ENCODE measurements at places on chromosomes 2 and 18.

GRCh38 chr2:126914811-126915500 is 16.3 kb downstream of the TEX51 start:
- no peaks in the 10 kb centered on the region for H3K36me3 ChIP-seq
- H3K4me1 ChIP-seq, result no peaks in the 10 kb centered on the region
- no peak overlapping the region for H3K27ac ChIP-seq
- no peak for DNase-seq

DNA sequence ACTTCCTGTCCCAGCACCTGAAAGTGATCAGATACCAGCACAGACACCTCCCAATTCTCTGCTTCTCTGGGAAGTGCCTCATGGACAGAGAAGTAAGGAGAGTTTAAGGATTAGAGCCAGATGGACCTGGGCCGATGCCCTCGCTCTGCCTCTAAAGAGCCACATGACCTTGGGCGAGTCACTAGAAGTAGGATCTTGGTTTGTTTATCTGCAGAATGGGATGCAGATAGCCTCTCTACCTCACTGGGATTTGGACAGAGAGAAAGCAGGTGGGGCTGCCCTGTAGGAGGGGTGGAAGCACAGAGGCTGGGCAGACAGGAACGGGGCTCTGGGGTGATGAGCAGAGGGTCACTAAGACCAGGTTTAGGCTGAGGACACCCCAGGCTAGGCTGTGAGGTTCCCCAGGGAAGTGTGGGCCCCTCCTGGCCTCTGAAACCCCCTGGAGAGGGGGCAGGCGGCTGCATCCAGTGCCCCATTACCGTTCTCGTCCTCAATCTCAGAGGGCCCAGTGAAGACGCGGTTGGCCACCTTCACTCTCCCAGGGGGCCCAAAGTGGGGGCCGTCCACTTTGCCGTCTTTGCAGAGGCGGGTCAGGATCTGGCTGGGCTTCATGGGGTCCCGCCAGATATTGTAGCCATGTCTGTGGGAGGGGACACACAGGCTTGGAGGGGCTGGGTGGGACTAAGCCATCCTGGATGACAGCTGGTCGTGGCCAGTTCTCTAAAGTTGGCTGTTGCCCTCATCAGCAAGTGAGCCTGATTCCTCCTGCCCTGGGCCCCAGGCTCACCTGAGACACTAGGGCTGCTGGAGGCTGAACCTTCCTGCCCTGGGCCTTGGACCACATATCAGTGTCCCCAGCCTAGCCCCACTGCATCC is 13.3 kb downstream of the OTOF start:
- H3K36me3 ChIP-seq, result no peaks in the 10 kb centered on the region
- H3K27me3 ChIP-seq, result no peaks in the 10 kb centered on the region
- peaks cover 14% of the 10 kb centered on the region for H3K4me1 ChIP-seq
- no peak for DNase-seq
- no peak overlapping the region for H3K27ac ChIP-seq

DNA sequence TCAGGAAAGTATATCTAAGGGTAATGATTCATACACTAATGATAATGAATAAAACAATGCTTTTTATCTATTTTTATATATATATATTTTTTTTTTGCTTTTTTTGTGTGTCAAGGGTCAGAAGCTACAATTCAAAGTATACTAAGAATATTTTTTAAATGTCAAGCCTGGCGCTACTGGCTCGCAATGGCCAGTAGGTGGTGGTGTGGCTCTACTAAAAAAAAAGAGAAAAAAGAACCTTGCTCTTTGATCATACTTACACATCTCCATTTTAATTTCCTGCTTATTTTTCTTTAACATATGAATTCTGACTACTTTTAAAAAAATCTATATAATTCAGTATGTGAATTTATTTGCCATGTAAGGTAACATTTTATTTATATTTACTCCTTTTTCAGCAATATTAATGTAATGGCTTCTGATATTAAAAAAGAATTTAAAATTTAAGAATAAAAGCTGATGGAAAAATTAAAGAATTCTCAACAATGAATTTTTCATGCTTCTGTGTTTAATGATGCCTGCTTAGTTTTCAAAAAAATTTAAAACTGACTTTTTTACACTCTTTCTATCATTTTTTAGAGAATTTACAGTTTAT is 232.9 kb downstream of the GULP1 start:
- DNase-seq, result peak; percentile 22
- H3K27ac ChIP-seq, result no peak overlapping the region
- H3K4me3 ChIP-seq, result no peak overlapping the region
- H3K4me1 ChIP-seq, result no peaks in the 10 kb centered on the region
- no peaks in the 10 kb centered on the region for H3K27me3 ChIP-seq

GRCh38 chr18:77061946-77062517 is 70.6 kb downstream of the MBP start:
- no peaks in the 10 kb centered on the region for H3K36me3 ChIP-seq
- H3K27me3 ChIP-seq, result no peaks in the 10 kb centered on the region
- peaks cover 36% of the 10 kb centered on the region for H3K4me1 ChIP-seq

DNA sequence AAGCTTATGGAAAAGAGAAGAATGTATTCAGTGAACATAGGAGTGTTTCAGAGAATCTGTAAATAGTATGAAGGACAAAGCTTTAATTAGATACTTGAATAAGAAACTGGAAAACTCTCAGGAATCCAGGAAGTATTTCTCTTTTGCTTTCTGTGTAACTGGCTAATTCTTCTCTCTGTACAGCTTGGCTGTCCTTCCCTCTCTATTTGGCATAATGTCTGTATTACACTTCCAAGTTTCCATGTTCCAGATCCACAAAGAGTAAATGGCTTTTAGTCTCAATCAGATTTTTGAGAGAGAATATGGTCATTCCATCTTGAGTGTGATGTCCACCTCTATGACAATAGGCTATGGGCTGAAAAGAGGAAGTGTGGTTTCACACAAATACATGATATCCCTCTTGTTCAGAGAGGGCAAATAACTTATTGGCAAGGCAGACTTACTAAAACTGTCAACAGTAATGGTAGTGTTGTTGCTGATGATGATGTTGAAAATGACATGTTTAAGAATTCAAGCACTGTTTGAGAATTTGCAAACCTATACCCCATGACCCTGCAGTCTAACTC is 129.2 kb upstream of the ERBB4 start:
- no peak overlapping the region for H3K27ac ChIP-seq
- H3K4me3 ChIP-seq, result no peak overlapping the region
- H3K27me3 ChIP-seq, result no peaks in the 10 kb centered on the region

- DNase-seq, result no peak
- no peak within 1 kb of the TSS for H3K27ac ChIP-seq
- H3K27me3 ChIP-seq, result peaks cover 4% of the 10 kb centered on the region
- H3K4me3 ChIP-seq, result no peak within 1 kb of the TSS
- no peaks in the 10 kb centered on the region for H3K4me1 ChIP-seq
Observed at GRCh38 chr18:59318460-59319050, at the start of gene CPLX4. CPLX4 (minus strand) TSS chr18:59318649; CDS start chr18:59318462, 187 bp downstream.

DNA sequence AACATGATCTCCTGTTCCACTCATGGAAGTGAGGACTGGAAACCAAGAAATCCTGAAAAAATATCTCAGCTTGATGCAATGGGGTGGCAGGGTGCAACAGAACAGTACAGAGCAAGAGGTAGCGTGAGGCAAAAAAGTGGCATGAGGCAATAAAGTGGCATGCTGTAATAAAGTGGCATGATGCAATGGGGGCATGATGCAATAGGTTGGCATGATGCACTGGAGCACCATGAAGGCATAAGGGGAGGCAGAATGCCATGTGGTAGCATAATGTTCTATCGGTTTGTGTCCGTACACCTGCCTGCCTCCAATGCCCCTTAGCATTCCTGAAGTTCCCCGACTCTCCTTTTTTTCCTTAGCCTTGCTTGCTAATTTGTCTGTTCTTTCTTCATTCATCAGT is 648.4 kb downstream of the TMEM182 start:
- no peaks in the 10 kb centered on the region for H3K36me3 ChIP-seq
- H3K4me3 ChIP-seq, result no peak overlapping the region
- no peaks in the 10 kb centered on the region for H3K27me3 ChIP-seq
- H3K27ac ChIP-seq, result no peak overlapping the region
- H3K4me1 ChIP-seq, result no peaks in the 10 kb centered on the region
- no peak for DNase-seq

GRCh38 chr18:12411456-12411855 is 3.7 kb downstream of the PRELID3A start:
- no peak overlapping the region for H3K27ac ChIP-seq
- H3K4me3 ChIP-seq, result no peak overlapping the region
- H3K36me3 ChIP-seq, result no peaks in the 10 kb centered on the region
- peaks cover 7% of the 10 kb centered on the region for H3K4me1 ChIP-seq
- DNase-seq, result no peak

DNA sequence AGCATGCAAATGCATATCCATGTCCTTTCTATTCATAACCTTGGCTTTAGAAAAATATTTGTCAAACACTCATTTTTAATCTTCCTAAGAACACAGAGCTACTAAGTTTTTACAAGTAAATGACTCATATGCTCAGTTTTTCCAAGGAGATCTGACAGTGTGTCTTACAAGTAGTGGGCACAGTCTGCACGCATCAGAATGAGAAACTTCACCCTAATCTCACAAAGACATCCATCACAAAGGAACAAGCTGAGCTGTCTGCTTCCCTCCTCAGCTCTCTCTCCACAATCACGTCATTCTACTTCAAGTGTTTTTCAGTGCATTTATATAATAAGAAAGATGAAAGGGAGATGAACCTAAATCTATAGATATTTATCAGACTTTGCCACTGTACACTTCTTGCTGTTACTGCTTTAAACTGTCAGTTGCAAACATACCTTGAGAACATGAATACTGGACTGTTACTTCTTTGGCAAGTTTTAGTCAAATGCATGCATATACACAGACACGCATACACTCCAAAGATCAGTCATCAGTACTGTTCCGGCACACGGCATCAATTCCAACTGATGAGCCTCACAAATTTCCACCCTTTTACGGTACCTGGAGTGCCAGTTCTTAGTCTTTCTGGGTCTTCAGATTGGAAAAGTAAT is 75.7 kb downstream of the RBMS1 start:
- no peak for DNase-seq
- no peaks in the 10 kb centered on the region for H3K36me3 ChIP-seq
- no peaks in the 10 kb centered on the region for H3K27me3 ChIP-seq
- H3K27ac ChIP-seq, result no peak overlapping the region
- H3K4me1 ChIP-seq, result no peaks in the 10 kb centered on the region

- H3K27ac ChIP-seq, result no peak overlapping the region
- peak overlapping the region; percentile 96 for H3K4me3 ChIP-seq
- peaks cover 21% of the 10 kb centered on the region for H3K4me1 ChIP-seq
- H3K36me3 ChIP-seq, result no peaks in the 10 kb centered on the region
- H3K27me3 ChIP-seq, result no peaks in the 10 kb centered on the region
- DNase-seq, result no peak
Observed at GRCh38 chr2:42359965-42360483, 993 bp downstream of the COX7A2L start.
